G401 (cell line): ENCODE measurements at places on chromosomes 4 and X.

DNA sequence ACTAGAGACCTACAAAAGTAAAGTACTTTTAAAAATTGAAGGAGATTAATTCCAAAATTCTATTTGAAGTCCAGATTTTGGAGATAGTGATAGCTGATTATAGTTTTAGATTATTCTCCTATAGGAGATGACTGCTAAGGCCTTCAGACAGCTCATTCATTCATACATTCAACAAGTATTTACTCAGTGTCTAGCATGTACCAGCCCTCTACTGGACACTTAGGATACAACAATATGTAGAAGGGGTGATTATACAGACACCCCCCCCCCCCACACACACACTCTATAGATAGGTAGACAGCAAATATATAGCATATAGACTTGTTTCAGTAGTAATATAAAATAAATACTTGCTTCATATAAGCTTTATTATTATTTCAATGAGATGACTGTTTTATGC, 60.4 kb upstream of the TAF9B start:
- peak; percentile 0 for DNase-seq

GRCh38 chr4:138028923-138029322, 213.2 kb downstream of the SLC7A11 start:
- no peak for DNase-seq

DNA sequence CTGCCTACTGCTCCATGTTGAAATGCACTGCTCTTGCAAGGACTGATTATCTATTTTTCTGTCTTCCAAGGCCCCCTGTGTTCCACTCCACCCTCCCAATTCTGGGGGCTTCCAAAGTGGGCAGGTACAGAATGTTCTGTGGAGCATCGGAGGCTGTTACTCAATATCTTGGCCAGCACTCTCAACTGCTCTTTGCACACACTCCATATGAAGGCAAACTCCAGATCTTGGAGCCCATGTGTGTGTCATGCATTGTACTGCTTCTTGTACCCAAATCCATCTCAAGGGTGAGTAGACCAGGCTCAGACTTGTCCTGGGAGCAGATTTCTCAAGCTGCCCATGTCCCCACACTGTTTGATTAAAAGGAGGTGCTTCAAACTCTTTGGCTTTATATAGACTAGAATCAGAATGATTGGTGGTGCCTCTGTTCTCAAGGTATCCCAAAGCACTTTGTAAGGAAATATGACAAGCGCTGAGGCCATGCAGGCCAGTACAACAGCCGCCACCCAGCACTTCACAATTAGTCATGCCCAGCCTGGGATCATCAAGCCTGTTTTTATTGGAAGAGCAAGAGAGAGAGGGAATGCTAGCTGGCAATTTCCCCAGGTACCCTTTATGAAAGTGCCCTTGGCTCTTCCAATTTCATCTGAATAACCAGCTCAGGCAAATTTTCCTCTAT, 44.3 kb downstream of the AR start:
- DNase-seq, result peak; percentile 0

DNA sequence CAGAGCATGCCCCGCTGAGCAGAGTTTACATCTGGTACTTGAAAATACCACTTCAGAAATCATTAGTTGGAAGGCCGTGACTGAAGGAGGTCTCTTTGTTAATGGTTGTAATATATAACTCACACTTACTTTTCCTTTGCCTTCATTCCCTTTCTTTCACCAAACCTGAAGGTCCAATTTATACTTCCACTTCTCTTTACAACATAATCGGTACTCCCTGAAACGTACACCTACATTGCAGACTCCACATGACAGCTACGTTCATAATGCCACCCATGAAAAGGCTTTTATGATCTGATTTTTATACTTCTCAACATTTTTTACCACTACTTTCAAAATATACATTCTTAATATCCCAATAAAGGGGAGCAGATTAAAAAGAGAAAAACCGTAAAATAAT, 298.7 kb downstream of the C4orf33 start:
- no peak for DNase-seq
